ENCODE measurements at places on chromosomes 2 and 18.

DNA sequence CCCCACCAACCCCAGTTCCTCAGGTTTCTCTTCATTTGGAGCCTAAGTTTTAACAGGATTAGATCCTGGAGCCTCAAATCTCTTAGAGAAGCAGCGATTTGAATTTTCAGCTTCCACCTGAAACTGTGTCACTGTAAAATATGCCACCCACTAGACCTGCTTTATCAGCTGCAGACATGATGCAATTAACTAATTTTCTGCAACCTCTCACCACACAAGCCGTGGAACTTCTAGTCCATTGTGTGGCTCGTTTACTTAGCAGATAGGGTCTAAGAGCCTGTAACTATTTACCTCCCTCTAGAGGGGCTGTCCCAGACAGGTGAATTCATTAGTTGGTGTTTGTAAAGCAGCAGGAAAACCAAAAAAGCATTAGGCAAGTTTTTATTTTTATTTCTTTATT is 31.6 kb upstream of the FZD5 start:
- peak; percentile 41 for DNase-seq

GRCh38 chr2:224034017-224034416 is 5.1 kb downstream of the SERPINE2 start:
- no peak for DNase-seq

DNA sequence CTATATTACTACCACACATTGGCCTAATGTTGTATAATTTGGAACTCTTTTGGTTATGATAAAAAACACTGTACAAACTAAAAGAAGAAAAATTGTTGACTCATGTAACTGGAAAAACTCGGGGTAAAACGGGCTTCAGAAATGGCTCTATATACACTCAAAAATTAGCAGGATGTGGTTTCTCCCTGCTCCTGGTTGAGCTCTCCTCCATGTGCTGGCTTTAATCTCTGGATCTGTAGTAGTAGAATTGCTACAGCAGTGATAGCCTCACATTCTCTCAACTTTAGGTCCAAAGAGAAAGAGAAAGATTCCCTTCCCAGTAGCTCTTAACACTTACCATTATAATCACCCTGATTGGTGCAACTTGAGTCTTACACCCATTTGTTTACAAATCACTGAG is 274.9 kb upstream of the GALNT5 start:
- no peak for DNase-seq

DNA sequence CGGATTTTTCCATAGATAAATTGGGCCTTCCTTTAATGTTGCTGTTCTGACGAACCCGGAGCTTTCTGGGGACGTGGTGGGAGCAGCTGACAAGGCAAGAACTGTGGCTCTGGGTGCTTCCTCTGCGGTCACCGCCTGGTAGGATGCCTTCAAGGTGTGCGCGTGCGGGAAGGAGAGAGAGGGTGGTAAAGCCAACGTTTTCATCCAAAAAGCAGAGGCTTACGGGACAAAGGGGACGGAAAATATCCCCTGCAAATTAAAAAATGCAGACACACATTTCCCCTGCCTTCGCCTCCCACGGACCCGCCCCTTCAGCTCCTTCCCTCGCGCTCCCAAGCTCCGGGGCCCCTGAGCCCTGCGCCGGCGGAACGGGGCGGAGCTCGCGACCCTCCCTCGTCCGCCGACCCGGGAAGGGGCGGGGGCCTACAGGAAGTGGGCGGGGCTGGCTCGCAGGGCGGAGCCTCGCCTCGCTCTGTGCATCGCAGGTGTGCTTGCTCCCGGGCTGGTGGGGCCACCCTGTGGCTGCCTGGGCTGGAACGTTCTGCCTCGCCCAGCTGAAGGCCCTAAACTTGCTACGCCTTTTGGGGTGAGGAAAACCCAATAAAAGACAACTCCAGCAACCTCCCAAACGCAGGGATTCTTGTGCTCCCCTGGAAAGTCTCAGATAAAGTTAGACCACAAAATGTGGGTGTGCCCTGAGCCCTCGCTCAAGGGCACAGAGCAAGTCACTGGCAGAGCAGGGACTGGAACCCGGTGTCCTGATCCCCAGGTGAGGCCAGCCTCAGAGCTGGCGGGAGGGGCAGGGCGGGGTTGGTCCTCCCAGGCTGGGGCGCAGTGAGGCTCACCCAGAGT is 25.4 kb upstream of the SLC66A3 start:
- DNase-seq, result peak; percentile 83

DNA sequence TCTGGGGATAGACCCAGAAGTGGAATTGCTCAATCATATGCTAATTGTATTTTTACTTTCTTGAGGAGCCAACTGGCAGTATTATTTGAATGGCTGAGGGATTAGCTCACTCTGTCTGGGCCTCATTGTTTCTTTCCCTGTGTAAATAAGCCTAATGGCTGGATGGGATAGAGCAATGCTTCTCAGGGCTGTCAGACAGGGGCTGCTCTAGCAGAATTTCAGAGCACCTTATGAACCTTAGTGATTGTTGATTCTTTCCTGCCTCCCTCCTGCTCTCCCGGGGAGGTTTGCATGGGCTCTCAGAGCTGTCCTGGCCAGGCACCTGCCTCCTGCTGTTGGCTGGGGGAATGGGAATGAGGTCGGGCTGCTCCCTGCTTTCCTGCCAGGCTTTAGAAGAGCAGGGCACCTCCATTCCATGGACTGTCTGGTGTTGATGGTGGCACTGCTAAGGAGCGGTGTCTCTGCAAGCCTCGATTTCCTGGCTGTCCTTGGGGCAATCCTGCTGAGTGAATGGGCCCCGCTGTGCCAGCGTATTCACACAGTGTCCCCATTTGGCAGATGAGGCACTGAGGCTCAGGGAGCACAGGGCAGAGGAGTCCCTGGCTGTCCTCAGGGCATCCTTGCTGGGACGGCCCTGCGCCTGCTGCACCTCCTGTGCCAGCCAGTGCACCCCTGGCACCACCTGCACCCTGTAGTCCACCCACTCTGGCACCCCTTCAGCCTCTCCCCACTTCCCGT is 468.2 kb upstream of the HS6ST1 start:
- DNase-seq, result no peak

DNA sequence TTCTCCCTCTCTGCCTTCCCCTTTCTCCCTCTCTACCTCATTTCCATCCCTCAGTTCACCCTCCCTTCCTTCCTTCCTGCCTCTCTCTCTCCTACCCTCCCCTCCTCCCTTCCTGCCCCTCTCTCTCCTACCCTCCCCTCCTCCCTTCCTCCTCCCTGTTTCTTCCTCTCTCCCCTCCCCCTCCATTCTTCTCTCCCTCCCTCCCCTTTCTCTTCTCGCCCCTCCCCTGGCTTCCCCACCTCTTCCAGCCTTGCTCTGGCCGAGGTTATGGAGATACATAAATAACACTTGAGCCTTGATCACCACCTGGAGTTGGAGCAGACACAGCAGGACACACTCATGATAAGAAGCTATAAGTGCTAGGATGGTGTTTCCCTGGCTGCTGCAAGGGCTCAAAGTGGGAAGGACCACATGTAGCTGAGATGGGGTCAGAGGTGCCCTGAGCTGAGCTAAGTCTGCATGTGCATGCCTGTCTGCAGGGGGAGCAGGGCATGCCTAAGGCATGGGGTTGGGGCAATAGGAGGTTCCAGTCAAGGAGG is 326.1 kb upstream of the HS6ST1 start:
- no peak for DNase-seq

- no peak for DNase-seq
Measured at GRCh38 chr2:23695890-23696751, 230.8 kb downstream of the ATAD2B start.

GRCh38 chr2:7559791-7560190 is 642.6 kb downstream of the RNF144A start:
- DNase-seq, result no peak

GRCh38 chr2:136246086-136246669 is 128.2 kb upstream of the CXCR4 start:
- DNase-seq, result peak; percentile 6

- no peak for DNase-seq
Measured at GRCh38 chr18:66722671-66723070, 118.8 kb upstream of the CDH19 start.

- DNase-seq, result no peak
Measured at GRCh38 chr2:46269001-46269400, 28.2 kb upstream of the EPAS1 start.

DNA sequence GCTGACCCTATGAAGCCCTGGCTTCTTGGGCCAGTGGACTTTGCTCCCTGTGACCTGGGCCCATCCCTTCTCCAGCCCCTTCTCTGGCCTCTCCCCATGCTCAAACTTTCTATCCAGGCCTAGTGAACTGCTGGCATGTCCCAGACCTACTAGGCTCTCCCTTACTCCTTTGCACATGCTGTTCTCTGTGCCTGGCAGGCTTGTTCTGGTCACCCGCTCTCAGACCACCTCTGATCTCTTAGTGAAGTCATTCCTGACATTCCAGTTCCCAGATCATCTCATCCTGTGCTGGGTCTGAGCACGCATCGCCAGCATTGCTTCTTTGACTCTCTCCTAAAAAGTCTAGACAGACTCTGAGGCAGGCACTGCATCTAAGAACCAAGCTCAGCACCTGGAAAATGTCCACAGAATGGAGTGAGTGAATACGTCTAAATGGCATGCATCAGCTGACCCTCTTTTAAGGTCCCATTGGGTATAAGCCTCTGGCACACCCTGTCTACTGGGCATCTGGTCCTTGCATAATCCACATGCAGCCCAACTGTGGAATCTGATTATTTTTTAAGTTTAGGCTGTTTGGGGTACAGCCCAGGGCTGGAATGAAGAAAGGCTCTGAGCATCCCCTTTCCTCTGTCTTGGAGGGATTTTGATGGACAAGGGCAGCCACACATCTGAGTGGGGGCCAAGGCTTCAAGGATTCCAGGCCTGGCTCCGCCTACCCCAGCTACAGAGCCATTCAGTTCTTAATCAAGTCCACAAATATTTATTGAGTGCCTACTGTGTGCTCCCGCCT is 130.6 kb upstream of the HAAO start:
- no peak for DNase-seq

GRCh38 chr2:201986463-201986735 is 47.3 kb upstream of the FZD7 start:
- DNase-seq, result no peak

GRCh38 chr2:224798180-224798579 is 82.0 kb upstream of the CCDC195 start:
- no peak for DNase-seq

GRCh38 chr2:98512699-98513098 is 68.0 kb downstream of the INPP4A start:
- DNase-seq, result no peak

DNA sequence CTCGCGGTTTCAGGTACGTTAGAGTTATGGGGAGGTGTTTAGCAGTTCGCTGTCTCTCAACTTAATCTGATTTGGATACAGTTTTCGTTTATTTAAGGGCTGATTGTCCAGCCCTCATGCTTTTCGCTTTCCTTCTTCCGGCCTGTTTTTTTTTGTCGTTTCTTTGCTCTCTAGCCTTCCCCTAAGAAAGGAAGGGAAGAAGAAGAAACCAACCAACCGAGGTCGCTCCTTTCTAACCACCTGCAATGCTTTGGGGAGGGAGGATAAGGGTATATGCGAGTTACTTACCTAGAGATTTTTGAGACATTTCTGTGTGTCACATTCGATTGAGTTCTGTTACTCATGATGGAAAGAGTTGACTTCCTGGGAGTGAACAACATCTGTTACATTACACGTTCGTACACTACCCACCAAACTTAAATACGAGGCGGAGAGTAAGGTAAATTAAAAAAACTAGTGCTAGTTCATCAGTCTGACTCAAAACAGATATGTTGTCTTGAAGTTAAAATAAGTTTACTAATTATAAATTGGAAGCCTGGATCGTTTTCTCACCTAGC is 918 bp downstream of the EIF5B start:
- no peak for DNase-seq

- no peak for DNase-seq
Measured at GRCh38 chr2:11483806-11484617, 18.1 kb upstream of the E2F6 start.

GRCh38 chr18:61587865-61588264 is 254.6 kb downstream of the CDH20 start:
- DNase-seq, result no peak

DNA sequence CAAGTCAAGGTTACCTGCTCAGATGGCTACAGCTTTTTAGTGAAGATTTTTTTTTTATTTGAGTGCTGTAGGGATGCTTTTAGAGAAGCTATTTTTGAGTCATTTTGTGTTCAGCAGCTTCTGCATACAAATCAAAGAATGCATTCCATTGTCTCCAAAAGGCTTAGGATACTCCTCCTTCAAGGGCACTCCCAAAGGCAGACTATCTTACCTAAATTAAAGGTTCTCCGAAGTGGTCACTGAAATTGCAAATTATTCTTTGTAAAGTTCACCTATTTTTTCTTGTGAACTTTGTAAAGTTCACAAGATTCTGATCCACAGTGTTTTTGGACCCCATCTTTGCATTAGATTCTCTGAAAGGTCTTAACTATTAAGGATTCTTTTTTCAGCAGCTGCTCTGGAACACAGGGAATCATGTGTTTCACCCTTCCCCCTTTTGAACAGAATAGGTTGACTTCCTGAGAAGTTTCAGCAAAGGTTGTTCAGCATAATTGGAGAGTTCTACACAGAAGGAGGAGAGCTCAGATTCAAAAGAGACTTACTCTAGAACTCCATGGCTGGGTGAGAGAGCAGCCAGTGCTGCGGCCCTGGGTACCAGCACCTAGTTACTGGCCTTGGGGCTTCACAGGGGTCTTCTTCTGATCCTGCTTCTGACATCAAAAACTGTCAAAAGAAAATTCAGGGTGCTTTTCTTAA is 14.5 kb downstream of the CLIP4 start:
- DNase-seq, result no peak

- DNase-seq, result no peak
Measured at GRCh38 chr18:25834061-25834460, 256.4 kb downstream of the SS18 start.

GRCh38 chr2:187936228-187936627 is 355.4 kb upstream of the GULP1 start:
- DNase-seq, result no peak

DNA sequence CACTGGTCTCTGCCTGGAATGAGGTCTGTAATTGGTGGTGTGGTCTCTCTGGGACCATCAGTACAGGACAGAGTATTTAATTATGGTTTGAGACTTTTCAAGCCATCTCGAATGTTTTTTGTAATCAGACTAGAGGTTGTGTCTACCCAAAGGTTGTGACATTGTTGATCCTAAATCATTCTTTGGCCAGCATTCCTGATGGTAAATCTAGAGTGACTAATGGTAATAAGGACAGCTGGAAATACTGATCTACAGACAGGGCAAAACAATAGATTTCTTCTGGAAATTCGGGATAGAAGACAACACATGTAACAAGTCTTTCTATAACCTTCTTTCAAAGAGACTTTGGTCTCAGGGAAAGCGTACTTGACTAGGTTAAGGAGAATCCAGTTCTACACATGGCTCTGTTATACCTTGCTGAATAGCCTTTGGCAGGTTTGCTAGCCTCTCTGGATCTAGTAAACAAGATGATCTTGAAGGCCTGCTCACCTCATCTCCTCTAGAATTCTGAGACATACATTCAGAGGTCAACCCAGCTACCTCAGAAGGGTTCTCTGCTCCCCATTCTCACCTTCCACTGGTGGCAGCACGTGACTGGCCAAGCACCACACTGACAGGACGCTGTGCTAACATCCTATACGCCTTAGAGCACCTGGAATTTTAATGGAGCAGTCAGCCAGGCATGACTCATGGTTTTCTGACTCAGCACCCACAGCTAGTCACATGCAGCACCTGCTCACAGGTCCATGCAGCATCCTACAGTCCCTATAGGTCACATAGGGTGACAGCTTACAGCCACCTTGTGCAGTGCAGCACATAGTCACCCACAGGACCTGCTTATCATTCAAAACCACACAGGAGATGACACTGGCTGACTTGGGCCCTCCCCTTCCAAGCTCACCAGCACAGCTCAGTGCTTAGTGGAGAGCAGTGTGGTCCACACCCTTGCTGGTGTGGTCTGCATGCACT is 12.2 kb downstream of the PLB1 start:
- no peak for DNase-seq
